Hematopoietic multipotent progenitor cell treated with erythropoietin and hydrocortisone succinate and interleukin-3 and kit ligand, for 8 days (in vitro differentiated cells): ENCODE measurements at places on chromosomes 12 and 14.
A peak's percentile ranks its signal among the peaks of the same experiment; 100 is the strongest.

GRCh38 chr12:29242921-29243431, 93.9 kb downstream of the FAR2 start:
- DNase-seq = peak; percentile 9

- no peak for DNase-seq
These were observed 285.8 kb upstream of the G2E3 start for GRCh38 chr14:30272848-30273832.

GRCh38 chr12:68331500-68331868, 678 bp downstream of the MDM1 start:
- peak; percentile 35 for DNase-seq

- DNase-seq = peak; percentile 14
These were observed 21.8 kb upstream of the RNU6-8 start for GRCh38 chr14:32224737-32225377.

GRCh38 chr14:66105815-66106214, 380.4 kb upstream of the CCDC196 start:
- DNase-seq = no peak

- peak; percentile 14 for DNase-seq
These were observed 17.0 kb downstream of the C12orf75 start for GRCh38 chr12:105347499-105347898.

DNA sequence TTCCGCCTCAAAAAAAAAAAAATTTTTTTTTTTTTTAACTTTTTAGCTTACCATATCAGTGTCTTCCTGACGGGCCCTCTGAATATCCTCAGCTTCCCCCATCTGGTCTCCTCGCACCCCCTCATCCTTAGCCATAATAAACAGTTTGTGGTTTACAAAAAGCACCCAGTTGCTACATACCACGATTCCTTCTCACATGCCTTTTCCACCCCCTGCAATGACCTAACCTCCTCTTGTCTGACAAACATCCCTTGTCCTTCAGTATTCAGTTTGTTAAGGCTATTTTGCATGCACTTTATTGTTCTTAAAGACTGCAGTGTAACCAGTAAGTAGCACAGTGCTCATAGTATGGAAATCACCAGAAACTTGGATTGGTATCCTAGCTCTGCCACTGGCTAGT, 88.5 kb downstream of the PPM1H start:
- DNase-seq = no peak

GRCh38 chr12:65526311-65526710, 247.8 kb downstream of the MSRB3 start:
- no peak for DNase-seq

DNA sequence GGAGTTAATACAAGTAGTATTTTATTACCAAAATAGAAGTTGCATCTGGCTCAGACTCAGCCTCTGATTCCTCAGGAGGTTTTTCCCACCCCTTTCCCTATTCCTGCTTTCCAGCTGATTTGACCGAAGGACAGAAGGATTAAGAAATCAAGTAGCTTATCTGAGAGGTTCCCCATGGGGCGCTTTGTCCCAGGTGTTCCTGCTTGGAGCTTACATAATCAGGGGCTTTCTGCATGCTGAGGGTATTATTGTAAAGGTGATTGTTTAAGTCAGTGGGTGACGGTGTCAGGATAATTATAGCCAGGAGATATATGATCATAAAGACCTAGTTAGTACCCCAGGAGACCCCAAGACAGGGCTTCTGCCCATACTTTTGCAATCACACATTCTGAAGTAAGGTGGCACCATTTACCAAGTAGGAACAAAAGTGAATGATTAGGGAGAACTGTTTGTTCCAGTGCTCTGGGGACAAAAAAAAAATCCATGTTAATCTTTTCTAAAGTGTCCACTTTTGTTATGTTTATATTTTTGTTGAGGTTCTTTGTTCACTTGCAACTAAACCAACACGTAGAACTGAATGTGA, 921.3 kb downstream of the NRXN3 start:
- no peak for DNase-seq

- no peak for DNase-seq
These were observed 55.5 kb downstream of the PPP2R5E start for GRCh38 chr14:63487724-63488123.

DNA sequence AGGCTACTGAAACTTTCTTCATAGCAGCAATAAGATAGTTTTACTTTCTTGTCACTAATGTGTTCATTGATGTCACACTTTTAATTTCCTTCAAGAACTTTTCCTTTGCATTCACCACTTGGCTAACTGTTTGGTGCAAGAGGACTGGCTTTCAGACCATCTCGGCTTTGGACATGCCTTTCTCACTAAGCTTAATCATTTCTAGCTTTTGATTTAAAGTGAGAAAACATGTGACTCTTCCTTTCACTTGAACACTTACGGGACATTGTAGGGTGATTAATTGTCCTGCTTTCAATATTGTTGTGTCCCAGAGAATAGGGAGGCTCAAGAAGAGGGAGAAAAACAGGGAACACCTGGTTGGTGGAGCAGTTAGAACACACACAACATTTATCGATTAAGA, 41.9 kb downstream of the IFNG start:
- DNase-seq = no peak

DNA sequence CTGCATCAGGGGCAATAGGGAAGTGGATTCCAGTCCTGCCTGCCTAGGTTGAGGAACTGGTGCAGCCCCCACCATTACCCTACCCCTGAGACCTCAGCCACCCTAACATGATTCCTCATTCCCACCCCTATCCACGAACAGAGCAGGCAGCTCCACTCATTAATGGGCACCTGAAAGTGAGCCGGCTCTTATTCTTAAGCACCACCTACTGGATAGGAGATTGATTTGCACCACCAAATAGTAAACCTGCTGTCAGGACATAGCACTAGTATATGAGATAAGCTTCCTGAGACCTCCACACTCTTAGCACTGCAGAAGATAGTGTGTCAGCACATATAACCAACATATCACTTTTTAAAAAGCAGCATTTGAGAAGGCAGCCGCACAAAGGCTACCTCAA, 573.2 kb downstream of the SOX5 start:
- no peak for DNase-seq

GRCh38 chr12:53099071-53099882, 1.8 kb downstream of the IGFBP6 start:
- DNase-seq = peak; percentile 76

- DNase-seq = no peak
These were observed 137.3 kb downstream of the ETV6 start for GRCh38 chr12:11786638-11787365.

DNA sequence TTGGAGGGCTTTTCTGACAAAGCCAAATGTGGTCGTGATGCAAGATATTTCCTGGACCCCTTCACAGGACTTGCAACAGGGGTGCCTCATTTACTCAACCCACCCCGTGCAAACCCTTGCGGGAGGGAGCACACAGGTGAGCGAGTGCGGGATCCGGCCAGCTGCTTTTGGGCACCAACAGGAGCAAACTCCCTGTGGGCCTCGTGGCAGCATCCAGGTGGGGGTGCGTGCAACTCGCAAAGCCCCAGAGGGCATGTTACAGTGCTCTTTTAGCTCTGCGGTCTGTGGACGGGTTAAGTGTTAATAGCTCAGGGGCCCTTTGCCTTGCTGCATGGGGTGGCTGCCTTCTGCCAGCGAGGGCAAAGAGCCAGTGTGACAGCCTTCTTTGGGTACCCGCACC, 707.6 kb upstream of the MDGA2 start:
- DNase-seq = no peak

DNA sequence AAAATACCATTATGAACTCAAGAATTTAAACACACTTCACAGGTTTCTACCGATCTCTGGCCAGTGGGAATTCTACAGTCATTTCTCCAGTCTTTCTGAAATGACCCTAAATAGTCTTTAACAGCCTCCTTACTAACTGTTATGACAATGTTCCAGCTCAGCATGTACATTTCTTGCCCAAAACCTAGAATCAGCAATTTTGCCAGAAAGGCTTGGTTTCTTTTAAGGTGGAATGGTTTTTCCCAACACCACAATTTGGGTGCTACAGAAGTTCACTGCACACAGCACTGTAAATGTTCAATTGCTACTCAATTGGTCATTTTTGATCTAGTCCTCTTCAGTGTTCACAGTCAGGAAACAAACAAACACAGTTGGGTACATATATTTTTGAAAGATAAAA, 69.7 kb downstream of the LRP6 start:
- no peak for DNase-seq

DNA sequence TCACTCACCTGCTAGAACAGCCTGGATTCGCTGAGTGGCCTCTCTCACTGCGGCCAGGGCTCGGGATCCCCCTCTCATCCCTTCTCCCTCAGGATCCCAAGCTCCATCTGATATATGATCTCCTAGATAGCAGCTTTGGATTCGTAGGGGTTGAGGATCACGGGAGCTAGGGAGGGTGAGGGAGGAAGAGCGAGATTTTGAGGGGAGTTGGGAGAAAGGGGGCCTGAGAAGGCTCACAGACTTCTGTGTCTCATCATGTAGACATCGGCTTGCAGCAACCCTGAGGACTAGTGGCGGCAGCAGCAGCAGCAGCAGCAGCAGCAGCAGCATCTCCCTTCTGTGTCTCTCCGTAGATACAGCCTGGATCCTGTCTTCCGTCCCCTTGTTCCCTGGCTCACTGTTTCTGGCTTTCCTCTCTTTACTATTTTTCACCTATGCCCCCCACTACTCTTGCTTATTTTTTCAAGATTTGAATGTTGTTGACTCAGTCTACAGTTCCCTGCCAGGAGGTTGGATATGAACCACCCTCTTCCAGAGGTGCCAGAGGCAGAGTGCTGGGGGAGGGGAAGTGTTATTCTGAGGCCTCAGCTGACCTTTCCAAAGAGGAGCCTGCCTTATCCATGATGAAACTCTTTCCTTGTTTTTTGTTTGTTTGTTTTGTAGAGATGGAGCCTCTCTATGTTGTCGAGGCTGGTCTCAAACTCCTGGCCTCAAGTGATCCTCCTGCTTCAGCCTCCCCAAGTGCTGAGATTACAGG, at the start of gene CIROP:
Gene CIROP, minus strand, starts transcription at position 399 of the 757 bp plus-strand sequence. Its CDS starts 69 bp downstream, at position 330.
- DNase-seq = no peak

- DNase-seq = peak; percentile 94
These were observed 73.1 kb upstream of the GPR68 start for GRCh38 chr14:91317381-91318308.

GRCh38 chr12:40033242-40033630, 72.6 kb downstream of the SLC2A13 start:
- no peak for DNase-seq

DNA sequence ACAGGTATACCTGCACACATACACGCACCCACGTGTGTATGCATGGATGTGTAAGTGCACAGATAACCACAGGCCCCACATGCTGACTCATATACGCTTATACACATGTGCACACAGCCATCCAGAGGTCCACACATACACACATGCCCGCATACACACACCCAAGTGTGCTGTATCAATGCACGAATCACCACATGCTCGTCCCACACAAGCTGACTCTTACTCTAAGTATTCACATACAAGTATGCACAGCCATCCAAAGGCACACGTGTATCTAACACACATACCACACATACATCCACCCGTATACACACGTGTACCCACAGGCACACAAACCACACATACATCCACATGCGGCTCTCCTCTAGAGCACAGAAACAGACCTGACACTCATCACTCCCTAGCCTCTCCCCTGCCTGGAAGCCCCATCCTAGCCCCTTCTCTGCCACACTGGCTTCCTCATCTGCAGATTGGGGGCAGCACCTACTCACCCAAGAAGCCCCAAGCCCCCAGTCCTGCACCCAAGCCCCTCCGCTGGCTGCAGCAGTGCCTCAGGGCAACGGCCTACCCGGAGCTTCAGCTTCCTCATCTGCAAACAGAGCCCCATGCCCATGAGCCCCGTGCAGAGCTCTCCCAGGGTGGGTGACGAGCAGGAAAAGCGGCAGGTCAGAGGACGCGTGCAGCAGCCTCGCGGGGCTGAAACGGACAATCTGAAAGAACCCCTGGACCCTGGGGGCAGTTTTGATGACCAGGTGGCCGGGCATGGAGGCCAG, 105.4 kb downstream of the NCOR2 start:
- no peak for DNase-seq

- DNase-seq = peak; percentile 69
These were observed 484 bp downstream of the MIS18BP1 start for GRCh38 chr14:45252366-45253069.

GRCh38 chr12:55705782-55706402, 1.8 kb downstream of the ITGA7 start:
- no peak for DNase-seq

DNA sequence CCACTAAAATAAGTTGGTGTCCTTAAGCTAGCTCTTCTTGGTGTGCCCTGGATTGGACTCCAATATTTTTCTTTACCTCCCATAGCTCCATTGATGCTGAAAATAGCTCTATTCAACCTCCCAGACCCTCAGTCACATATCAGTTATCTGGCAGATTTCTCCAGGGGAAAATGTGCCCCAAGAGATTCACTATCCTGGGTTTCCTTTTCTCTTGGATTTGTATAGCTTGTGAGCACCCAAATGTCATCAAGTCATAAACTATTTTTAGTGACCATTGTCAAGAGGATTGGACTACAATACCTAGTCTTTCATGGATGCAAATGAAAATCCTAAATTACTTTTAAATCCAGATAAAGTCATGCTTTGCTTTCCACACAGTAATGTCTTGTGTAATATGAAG, 339.6 kb upstream of the FOXG1 start:
- no peak for DNase-seq

GRCh38 chr12:100141666-100141997, 1.0 kb downstream of the BLTP3B start:
- peak; percentile 77 for DNase-seq

GRCh38 chr14:38003746-38004609, 203.7 kb upstream of the SSTR1 start:
- DNase-seq = no peak

DNA sequence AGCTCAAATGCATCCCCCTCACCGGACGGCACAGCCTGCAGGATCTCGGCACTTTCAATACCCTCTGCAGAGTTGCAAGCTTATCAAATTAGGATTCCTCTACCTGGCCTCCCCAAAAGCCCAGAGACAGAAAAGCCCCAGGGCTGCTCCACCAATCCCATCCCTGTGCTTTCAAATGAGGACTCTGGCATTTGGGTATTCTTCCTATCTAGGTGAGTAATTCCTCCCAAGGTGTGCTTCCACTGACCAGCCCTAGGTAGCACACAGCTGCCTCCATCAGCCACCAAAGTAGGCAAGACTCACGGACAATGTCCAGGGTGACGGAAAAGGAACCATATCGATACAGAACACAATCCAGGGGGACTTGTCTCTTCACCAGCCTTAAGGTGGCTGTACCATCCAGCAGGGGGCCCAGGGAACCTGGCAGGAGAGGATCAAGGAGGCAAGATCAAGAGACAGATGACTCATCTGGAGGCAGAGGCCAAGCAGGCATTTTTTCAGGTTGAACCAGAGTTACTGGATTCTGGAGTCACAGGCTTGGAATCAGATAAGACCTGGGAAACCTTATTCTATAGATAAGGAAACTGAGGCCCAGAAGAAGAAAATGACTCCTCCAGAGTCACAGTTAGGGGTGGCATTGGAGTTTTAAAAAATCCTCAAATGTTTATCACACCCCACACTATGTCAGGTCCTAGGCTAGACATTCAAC, 9.9 kb downstream of the PMEL start:
- peak; percentile 73 for DNase-seq
